Mucosa of gallbladder (tissue), 1 donor: ENCODE measurements at places on chromosomes 11 and 22. TPM values are rescaled to one million over a fixed set of nuclear protein-coding genes. Genes with fewer than 3 reads are reported as not detected.

Gene HSPB2
- 3.9 TPM for total RNA-seq

Gene OTOG
- total RNA-seq = 0.12 TPM

Gene TMEM86A
- total RNA-seq = 20.1 TPM

GRCh38 chr11:31712851-31713250 lies 98.3 kb downstream of the PAX6 start:
- DNase-seq = no peak

DNA sequence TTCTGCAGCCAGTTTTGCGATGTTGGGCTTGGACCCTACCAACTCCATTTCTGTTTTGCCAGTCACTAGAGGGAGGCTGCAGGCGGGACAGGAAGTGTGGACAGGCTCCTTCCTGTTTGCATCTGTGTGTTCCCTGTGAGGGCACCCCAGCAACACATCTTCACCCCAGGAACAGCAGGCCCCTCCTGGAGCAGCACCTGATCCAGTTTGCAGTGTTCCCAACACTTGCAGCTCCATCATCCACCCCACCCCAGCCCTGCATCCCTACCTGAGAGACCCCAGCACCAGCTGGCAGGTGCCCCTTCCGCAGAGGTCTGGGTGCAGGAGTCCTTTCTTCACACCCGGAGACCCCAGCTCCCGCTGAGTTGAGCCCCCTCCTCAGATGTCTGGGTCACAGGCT lies 7.4 kb upstream of the VSIG10L2 start:
- DNase-seq = no peak
